ENCODE measurements at places on chromosomes 4 and X.

DNA sequence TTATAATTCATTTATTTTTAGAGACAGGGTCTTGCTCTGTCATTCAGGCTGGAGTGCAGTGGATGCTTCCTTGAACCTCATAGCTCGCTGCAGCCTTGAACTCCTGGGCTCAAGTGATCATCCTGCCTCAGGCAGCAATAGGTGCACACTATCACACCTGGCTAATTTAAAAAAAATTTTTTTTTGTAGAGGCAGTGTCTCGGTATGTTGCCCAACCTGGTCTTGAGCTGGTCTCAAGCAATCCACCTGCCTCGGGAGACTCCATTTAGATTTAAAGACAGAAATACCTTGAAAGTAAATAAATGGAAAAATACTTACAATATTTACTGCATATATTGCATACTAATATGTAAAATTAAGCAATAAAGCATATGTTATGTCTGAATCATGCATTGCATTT, 40.3 kb upstream of the MAB21L2 start:
- no peak for DNase-seq

DNA sequence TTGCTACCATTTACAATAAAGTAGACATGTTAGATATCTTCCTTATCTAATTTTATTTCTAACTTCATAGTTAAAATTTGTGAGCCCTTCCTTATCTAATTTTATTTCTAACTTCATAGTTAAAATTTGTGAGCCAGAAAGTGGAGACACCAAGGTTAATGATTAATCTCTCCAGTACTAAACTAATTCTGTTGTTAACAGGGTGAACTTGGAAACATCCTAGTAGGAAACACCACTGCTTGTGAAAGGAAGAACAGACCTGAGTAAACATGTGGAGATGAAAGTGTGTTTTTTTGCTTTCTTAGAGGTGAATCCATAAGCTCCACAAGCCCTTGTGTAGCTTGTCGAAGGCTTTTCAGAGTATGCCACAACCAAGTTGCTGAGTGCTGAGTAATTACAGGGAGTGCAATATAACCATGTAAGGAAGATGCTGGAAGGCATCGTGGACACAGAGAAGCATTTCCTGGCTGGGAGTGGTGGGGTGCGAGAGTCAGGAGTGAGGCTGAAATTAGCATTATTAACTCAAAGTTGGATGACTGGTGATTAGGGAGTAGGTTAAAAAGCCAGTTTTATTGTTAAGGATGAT, 118.6 kb upstream of the NEIL3 start:
- DNase-seq, result no peak

GRCh38 chr4:185307136-185307950, 88.4 kb downstream of the LRP2BP start:
- no peak for DNase-seq

DNA sequence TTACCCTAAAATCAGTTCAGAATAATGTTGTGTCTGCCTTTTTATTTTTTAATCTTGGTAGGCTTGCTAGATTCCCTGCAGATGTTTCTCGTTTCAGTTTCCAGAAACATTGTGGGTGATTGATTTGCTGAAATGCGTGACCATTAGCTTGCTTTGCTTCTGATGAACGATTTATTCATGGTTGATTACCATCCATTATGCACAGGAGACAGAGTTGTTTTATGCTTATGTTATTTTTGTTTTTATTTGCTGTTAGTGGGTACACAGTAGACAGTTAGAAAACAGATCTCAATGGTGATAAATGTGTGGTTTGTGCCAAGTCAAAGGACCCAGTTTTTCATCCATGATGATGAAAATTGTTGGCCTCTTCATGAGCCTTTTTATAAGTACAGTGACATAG, 455.6 kb upstream of the BOD1L1 start:
- no peak for DNase-seq

DNA sequence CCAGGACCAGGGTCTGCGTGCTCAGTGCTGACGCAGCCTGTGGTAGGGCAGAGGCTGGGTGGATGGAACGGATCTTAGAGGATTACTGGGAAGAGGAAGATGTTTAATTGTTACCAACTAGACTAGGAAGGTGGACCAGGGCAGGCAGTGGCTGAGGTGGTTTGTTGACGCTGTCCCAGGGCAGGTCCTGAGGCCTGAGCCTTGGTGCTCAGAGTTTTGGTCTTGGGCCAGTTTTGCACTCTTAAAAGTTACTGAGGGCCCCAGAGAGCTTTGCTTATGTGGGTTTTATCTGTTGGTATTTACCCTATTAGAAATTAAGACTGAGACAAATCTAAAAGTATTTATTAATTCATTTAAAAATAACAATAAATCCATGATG, 20.4 kb downstream of the RNF212 start:
- DNase-seq, result no peak

DNA sequence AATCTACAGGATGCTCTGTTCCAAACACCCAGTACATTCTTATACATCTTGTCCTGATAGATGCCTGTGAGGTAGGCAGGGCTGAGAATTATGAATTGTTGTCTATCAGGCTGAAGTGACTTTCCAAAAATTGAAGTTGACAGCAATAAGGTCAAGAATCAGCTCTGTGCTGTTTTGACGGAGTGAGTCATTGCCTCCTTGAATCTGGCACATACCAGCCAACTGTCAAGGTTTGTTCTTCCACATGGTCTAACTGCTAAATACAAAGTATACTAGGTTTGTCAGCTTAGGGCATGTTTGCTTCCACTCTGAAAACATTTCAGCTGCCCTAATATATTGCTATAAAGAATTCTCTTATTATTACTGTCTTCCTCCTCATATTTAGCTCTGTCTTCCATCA, 32.3 kb downstream of the SH3RF1 start:
- DNase-seq, result no peak

GRCh38 chr4:14528918-14529317, 473.4 kb upstream of the CPEB2 start:
- no peak for DNase-seq

Data from activated T-helper 9 cell treated with anti-CD3 and anti-CD28 coated beads, Interleukin-2, amount 50 U/mL, for 16 hours (primary cell).